Right atrium auricular region (tissue), 2 donors: ENCODE measurements at places on chromosomes 7 and 10. TPM values are rescaled to one million over a fixed set of nuclear protein-coding genes. Genes with fewer than 3 reads are reported as not detected.
A peak's percentile ranks its signal among the peaks of the same experiment; 100 is the strongest.

UNC5B gene
- total RNA-seq = 29.2 TPM

SYNPO2L gene
- 167 TPM for total RNA-seq

GPR15LG gene
- not detected for total RNA-seq

FAM25C gene
- total RNA-seq = not detected

DNA sequence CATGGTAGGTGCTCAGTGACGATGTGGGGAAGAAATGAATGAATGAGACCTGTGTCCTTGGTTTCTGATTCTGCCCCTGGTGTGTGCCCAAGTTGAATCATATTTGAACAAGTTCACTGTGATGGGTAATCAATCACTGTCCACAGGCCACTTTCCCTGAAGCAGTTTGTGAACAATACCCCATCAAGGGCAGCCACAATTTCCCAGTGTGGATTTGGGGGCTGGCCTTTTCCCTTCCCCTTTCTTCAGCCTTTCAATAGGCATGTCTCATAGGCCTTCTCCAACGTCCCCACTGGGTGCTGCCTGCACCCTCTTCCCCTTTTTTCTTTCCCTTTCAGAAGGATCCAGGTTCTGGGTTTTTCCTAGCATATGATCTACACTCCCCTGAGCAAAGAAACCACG lies 64.7 kb downstream of the CREB5 start:
- no peaks in the 10 kb centered on the region for H3K27me3 ChIP-seq
- no peak overlapping the region for H3K27ac ChIP-seq
- no peaks in the 10 kb centered on the region for H3K36me3 ChIP-seq
- DNase-seq = no peak

GRCh38 chr7:37208528-37208927 lies 240.1 kb downstream of the ELMO1 start:
- peak; percentile 85 for DNase-seq
- no peak overlapping the region for H3K4me3 ChIP-seq
- H3K4me1 ChIP-seq = no peaks in the 10 kb centered on the region
- H3K27ac ChIP-seq = peak overlapping the region; percentile 65

GRCh38 chr10:76491216-76491615 lies 1059.8 kb downstream of the LRMDA start:
- no peaks in the 10 kb centered on the region for H3K27me3 ChIP-seq
- DNase-seq = no peak
- no peaks in the 10 kb centered on the region for H3K36me3 ChIP-seq
- H3K4me1 ChIP-seq = no peaks in the 10 kb centered on the region
- no peak overlapping the region for H3K4me3 ChIP-seq

DNA sequence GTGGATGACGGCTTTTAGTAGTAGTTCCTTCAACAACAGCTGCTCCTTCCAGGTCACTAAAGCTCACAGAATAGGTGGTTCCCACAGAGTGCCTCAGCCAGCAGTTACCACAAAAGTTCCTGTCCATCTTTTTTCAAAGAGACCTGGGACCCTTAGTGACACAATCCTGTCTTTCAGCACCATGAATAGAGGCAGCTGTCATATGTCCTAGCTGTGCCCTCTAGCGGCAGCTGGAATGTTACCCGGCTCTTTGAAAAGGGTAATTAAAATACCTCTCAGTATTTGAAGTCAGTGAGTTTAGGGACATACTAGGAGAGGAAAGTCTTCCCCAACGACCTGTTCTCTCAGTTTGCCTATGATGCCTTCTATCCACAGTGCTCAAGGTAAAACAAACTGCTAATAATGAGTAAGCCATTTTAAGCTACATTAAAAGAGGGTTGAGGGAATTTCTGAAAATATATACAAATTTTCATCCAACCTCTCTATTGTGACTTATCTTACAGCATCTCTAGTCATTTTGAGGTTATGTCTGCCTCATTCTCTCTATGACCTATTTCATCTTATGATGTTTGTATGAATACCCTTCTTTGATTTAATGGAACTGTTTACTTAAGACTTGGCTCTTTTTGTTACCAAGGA lies 290.8 kb downstream of the NXPH1 start:
- DNase-seq = no peak
- no peaks in the 10 kb centered on the region for H3K36me3 ChIP-seq
- no peaks in the 10 kb centered on the region for H3K4me1 ChIP-seq
- H3K27ac ChIP-seq = no peak overlapping the region
- no peak overlapping the region for H3K4me3 ChIP-seq

GRCh38 chr7:148156233-148156632 lies 434.3 kb upstream of the C7orf33 start:
- no peak for DNase-seq
- no peaks in the 10 kb centered on the region for H3K27me3 ChIP-seq
- H3K36me3 ChIP-seq = no peaks in the 10 kb centered on the region
- H3K27ac ChIP-seq = no peak overlapping the region
- H3K4me3 ChIP-seq = no peak overlapping the region

DNA sequence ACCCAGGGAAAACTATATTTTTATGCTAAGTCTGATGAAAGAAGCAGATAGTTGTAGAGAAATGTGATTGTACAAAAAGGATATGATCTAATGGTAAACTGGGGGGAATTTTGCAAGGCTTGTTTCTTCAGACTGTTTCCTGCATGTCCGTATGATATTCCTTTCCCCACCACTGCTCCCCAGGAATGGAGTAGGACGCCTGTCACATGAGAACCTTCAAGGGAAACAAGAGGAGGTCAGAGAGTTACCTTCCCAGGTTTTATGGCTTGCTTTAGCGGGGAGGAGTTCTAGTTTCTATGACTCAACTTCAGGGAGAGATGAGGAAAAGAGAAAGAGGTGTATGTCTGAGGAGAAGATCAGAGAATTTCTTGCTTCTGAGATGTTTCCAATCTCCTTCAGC lies 16.4 kb upstream of the ITPRID1 start:
- no peak overlapping the region for H3K27ac ChIP-seq
- no peak overlapping the region for H3K4me3 ChIP-seq
- H3K27me3 ChIP-seq = no peaks in the 10 kb centered on the region
- DNase-seq = no peak
- no peaks in the 10 kb centered on the region for H3K36me3 ChIP-seq

- DNase-seq = no peak
- H3K36me3 ChIP-seq = no peaks in the 10 kb centered on the region
- no peak overlapping the region for H3K27ac ChIP-seq
- H3K4me3 ChIP-seq = no peak overlapping the region
Observed at GRCh38 chr10:128556182-128557110, 430.2 kb upstream of the MKI67 start.

DNA sequence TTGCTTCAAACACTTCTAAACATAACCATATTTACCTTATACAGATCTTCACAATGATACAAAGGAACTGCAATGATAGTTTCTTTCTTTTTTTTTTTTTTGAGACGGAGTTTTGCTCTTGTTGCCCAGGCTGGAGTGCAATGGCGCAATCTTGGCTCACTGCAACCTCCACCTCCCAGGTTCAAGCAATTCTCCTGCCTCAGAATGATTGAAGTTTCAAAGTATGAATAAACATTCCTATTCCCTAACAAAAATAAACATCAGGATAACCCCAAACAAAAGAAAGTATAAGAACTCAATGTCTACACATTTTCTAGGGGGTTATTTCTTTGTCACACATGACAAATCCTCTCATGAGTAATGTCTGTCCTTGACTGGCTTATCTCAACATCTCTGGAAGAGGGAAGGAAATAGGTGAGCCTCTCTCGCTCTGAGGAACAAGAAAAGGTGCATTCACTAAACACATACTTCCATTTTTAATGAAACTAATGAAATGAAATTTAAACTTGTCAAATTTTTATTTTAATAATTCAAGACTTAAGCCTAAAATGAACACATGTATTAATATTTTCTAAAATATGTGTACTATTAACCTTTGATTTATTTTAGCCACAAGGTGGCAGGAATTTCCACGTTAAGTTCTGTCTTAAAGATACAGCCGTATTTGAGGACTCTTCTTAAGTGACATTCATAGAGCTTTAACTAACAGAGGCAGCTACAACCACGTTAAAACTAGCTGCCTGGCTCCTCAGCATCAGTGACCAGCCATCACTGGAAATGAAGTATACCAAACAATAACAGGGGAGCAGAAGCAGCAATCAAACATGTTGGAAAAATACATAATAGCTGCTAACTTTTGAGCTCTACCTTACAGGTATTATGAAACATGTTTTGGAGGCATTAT lies 58.3 kb downstream of the MALSU1 start:
- no peak overlapping the region for H3K27ac ChIP-seq
- H3K27me3 ChIP-seq = no peaks in the 10 kb centered on the region
- H3K4me1 ChIP-seq = no peaks in the 10 kb centered on the region
- H3K36me3 ChIP-seq = no peaks in the 10 kb centered on the region

- no peak overlapping the region for H3K27ac ChIP-seq
- no peak overlapping the region for H3K4me3 ChIP-seq
- no peak for DNase-seq
- no peaks in the 10 kb centered on the region for H3K27me3 ChIP-seq
- H3K36me3 ChIP-seq = no peaks in the 10 kb centered on the region
Observed at GRCh38 chr7:18659746-18660145, 164.2 kb downstream of the HDAC9 start.

DNA sequence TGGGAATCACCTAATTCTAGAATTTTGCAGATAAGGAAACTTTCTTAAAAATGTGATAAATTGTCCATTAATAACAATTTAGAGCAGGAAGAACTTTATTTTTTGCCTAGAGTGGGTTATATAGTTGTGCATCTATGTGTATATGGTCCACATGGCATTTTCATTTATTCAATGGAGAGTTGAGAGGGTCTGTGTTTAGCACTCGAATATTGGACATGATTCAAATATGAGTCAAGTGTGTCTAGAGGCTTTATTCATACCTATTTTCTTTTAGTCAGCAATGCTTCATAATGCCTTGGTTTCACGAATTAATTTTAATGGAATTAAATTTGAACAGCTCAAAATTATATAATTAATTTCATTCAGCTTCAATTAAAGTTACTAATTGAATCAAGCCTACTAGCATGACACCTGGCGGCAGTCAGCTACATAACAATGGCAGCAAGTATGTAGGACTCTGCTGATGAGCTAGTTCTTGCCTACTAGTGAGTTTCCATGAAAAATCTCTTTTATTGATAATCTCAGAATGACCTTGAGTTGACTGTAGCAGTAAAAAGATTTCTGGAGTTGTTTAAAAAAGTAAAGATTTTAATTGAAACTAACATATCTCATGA lies 17.7 kb downstream of the MDFIC start:
- H3K4me1 ChIP-seq = no peaks in the 10 kb centered on the region
- no peaks in the 10 kb centered on the region for H3K36me3 ChIP-seq
- no peak overlapping the region for H3K27ac ChIP-seq
- H3K4me3 ChIP-seq = no peak overlapping the region
- no peaks in the 10 kb centered on the region for H3K27me3 ChIP-seq

GRCh38 chr10:88182601-88182930 lies 319.1 kb downstream of the PTEN start:
- H3K36me3 ChIP-seq = no peaks in the 10 kb centered on the region
- no peak overlapping the region for H3K4me3 ChIP-seq
- no peaks in the 10 kb centered on the region for H3K4me1 ChIP-seq

- H3K36me3 ChIP-seq = peaks cover 15% of the 10 kb centered on the region
- no peak overlapping the region for H3K4me3 ChIP-seq
- no peak for DNase-seq
- no peaks in the 10 kb centered on the region for H3K27me3 ChIP-seq
- H3K4me1 ChIP-seq = no peaks in the 10 kb centered on the region
Observed at GRCh38 chr7:50687096-50687495, 95.6 kb downstream of the GRB10 start.

DNA sequence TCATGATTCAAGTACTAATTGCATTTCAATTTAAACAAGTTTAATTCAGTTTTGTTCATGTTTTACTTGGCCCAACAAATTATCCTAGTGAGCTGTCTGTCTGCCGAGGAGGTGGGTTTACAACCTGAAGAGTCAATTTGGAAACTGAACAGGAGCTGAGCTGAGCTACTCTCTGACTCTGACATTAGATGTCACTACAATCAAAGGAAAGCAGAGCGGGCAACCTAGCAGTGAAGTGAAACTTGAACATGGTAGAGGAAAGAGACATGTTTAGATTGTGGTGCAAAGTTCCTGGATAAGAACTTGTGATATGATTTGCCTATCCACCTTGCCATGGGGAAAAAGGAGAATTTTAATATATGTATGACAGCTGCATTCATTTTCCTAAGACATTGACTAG lies 9.6 kb upstream of the AGR3 start:
- H3K4me1 ChIP-seq = no peaks in the 10 kb centered on the region
- no peaks in the 10 kb centered on the region for H3K36me3 ChIP-seq
- no peak for DNase-seq
- H3K4me3 ChIP-seq = no peak overlapping the region
- H3K27ac ChIP-seq = no peak overlapping the region
- no peaks in the 10 kb centered on the region for H3K27me3 ChIP-seq

DNA sequence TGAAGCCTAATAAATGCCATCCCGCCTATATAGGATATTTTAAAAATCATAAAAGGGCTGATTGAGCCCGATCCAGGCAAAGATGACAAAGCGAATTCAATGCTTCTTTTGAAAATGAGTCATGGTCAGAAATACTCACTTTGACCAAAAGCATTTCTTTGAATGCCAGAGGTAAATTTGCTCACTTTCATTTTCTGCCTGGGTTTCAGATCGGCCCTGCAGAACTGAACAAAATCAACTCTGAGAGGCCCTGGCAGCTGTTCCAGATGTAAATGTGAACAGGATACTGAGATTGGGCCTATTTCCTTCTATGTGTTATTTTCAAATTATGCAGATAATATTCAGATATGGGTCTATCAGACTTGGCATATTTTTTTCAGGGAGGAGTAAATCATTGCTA lies 114.8 kb upstream of the ARID5B start:
- H3K4me1 ChIP-seq = no peaks in the 10 kb centered on the region
- no peak overlapping the region for H3K27ac ChIP-seq
- H3K36me3 ChIP-seq = no peaks in the 10 kb centered on the region
- no peak for DNase-seq

GRCh38 chr7:1516586-1517251 lies 12.5 kb upstream of the INTS1 start:
- peaks cover 20% of the 10 kb centered on the region for H3K4me1 ChIP-seq
- DNase-seq = no peak
- no peaks in the 10 kb centered on the region for H3K27me3 ChIP-seq

DNA sequence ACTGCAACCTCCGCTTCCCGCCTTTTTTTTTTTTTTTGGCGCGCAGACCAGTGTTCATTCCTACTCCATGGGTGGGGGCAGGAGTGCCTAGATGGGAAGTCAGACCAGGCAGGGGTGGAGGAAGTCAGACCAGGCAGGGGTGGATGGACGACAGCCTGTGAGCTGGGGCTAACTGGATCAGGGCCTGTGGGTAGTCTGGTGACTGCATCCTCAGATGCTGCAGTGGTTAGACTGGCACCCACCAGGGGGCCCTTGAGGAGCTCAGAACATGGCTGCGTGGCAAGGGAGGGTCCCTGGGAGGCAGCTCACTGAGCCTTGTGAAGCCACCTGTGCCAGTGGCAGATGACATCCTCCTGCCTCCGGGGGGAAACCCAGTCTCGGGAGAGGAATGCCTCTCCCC lies 35.1 kb downstream of the RCC1L start:
- H3K4me1 ChIP-seq = no peaks in the 10 kb centered on the region
- H3K27ac ChIP-seq = no peak overlapping the region
- no peak overlapping the region for H3K4me3 ChIP-seq
- H3K36me3 ChIP-seq = peaks cover 14% of the 10 kb centered on the region
- no peak for DNase-seq
- H3K27me3 ChIP-seq = no peaks in the 10 kb centered on the region
